ENCODE measurements at places on chromosomes 2 and 18. TPM values are rescaled to one million over a fixed set of nuclear protein-coding genes. Genes with fewer than 3 reads are reported as not detected.

The PAX8 gene
- total RNA-seq = not detected

The HOXD4 gene
- not detected for total RNA-seq

The REG1B gene
- not detected for total RNA-seq

The ARHGAP15 gene
- total RNA-seq = not detected

The IL1RL1 gene
- 65.8 TPM for total RNA-seq

The B3GNT7 gene
- total RNA-seq = 0.26 TPM

The LGALSL gene
- total RNA-seq = 14.0 TPM

The CCL20 gene
- 1.5 TPM for total RNA-seq

The DCDC2C gene
- not detected for total RNA-seq

The FLACC1 gene
- total RNA-seq = 0.26 TPM

The GCG gene
- total RNA-seq = not detected

The PRKAG3 gene
- not detected for total RNA-seq

The DCAF17 gene
- 18.2 TPM for total RNA-seq

The CTLA4 gene
- not detected for total RNA-seq

The VWA3B gene
- total RNA-seq = not detected

The EGR4 gene
- not detected for total RNA-seq

The STPG4 gene
- total RNA-seq = under 0.01 TPM

The RFTN2 gene
- under 0.01 TPM for total RNA-seq

The RGPD4 gene
- not detected for total RNA-seq

The GALR1 gene
- not detected for total RNA-seq

The NT5C1B gene
- total RNA-seq = not detected

The ST8SIA3 gene
- total RNA-seq = not detected

The DNAH7 gene
- under 0.01 TPM for total RNA-seq

The SAG gene
- not detected for total RNA-seq

The SPDYA gene
- 1.4 TPM for total RNA-seq

The RAX gene
- total RNA-seq = not detected

The ADD2 gene
- not detected for total RNA-seq

The MDH1 gene
- total RNA-seq = 109 TPM

The BMPR2 gene
- 6.3 TPM for total RNA-seq
